ENCODE measurements at places on chromosomes 4 and X. TPM values are rescaled to one million over a fixed set of nuclear protein-coding genes. Genes with fewer than 3 reads are reported as not detected.

- no peak overlapping the region for H3K27ac ChIP-seq
- H3K4me1 ChIP-seq = peaks cover 2% of the 10 kb centered on the region
- H3K4me3 ChIP-seq = no peak overlapping the region
- H3K36me3 ChIP-seq = peaks cover 9% of the 10 kb centered on the region
- H3K27me3 ChIP-seq = no peaks in the 10 kb centered on the region
Measured at GRCh38 chrX:134908356-134908755, 82.4 kb upstream of the SMIM10 start.

DNA sequence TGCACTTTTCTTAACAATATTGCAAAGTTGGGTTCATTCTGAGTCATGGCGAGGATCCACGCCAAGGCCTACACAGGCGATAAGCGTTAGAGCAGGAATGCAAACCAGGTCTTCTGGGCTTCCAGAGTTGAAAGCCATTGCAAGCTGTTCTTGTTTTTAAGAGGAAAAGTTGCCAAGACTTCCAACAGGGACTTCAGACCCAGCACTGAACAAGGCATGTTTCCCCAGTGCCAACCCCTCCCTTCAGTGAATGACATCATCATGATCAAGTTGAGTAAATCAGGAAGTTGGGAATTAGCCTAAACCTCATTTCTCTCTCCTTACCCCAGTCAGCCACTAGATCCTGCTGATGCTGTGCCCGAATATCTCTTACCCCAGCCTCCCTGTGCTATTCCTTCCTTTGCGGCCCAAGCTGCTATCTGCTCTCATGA is 355.1 kb downstream of the HS3ST1 start:
- H3K27me3 ChIP-seq = no peaks in the 10 kb centered on the region
- no peak overlapping the region for H3K4me3 ChIP-seq
- no peak for DNase-seq
- H3K36me3 ChIP-seq = no peaks in the 10 kb centered on the region
- no peaks in the 10 kb centered on the region for H3K4me1 ChIP-seq

Gene DMRTC1
- total RNA-seq = 0.60 TPM

Gene CCDC110
- total RNA-seq = 3.1 TPM

GRCh38 chr4:108988464-108989195 is 225.8 kb upstream of the ETNPPL start:
- H3K36me3 ChIP-seq = no peaks in the 10 kb centered on the region
- H3K4me1 ChIP-seq = no peaks in the 10 kb centered on the region
- H3K27ac ChIP-seq = no peak overlapping the region
- DNase-seq = no peak
- no peak overlapping the region for H3K4me3 ChIP-seq
- H3K27me3 ChIP-seq = no peaks in the 10 kb centered on the region
